ENCODE measurements at places on chromosomes 7 and 10.

DNA sequence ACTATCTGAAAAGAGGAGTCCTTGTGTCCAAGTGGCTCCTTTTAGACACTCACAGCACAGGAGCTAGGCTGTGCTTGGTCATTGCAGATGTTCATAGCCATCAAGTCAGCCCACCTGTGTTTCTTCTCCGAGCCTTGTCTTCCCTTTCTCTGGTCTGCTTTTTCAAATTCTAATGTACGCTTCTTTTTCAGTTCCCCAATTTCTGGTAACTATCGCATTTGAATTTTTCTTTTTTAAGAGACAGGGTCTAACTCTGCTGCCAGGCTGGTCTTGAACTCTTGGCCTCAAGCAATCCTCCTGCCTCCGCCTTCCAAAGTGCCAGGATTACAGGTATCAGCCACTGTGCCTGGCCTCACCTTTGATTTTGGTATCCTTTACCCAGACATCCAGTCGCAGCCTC lies 18.9 kb downstream of the APBB1IP start:
- no peak for DNase-seq

GRCh38 chr10:123599366-123599849 lies 66.7 kb upstream of the GPR26 start:
- DNase-seq = no peak

- DNase-seq = peak; percentile 96
Measured at GRCh38 chr10:51244748-51245490, 170.6 kb downstream of the PRKG1 start.

- DNase-seq = no peak
Measured at GRCh38 chr10:79128241-79128922, 59.6 kb downstream of the ZMIZ1 start.

DNA sequence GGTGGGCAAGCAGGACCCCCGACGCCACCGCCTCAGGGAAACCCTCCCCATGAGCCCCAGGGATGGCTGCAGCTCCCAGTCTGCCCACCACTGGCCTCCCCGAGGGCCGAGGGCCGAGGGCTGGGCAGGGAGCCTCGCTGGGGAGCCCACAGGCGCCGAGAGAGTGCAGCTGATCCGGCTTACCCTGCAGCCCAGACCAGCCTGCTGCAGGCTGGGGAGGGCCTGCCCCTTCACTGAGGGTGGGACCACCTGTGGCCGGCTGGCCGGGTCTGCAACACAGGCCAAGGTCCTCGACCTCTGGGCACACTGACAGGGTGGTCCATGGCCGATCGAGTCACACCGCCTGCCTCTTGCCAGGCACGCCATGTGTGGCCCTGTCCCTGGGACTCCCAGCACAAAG lies 27.3 kb upstream of the ADGRA1 start:
- DNase-seq = no peak

DNA sequence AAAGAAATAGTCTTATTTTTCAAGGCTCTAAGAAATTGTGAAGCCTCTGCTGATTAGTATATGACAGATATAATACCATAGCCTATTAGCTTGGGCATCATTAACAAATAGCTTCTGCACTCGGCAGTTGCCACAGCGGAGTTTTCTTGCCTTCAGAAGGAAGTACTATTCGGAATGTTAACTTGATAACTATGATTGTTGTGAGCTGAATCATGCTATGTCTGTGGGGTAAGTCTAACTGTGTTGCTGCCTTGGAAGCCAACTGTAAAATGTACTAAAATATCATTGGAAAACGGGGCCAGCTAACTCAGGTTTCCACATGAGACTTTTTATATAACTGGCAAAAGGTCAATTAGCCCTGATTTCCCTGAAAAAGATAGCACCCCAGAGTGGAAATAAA lies 93.2 kb downstream of the TWIST1 start:
- peak; percentile 86 for DNase-seq

DNA sequence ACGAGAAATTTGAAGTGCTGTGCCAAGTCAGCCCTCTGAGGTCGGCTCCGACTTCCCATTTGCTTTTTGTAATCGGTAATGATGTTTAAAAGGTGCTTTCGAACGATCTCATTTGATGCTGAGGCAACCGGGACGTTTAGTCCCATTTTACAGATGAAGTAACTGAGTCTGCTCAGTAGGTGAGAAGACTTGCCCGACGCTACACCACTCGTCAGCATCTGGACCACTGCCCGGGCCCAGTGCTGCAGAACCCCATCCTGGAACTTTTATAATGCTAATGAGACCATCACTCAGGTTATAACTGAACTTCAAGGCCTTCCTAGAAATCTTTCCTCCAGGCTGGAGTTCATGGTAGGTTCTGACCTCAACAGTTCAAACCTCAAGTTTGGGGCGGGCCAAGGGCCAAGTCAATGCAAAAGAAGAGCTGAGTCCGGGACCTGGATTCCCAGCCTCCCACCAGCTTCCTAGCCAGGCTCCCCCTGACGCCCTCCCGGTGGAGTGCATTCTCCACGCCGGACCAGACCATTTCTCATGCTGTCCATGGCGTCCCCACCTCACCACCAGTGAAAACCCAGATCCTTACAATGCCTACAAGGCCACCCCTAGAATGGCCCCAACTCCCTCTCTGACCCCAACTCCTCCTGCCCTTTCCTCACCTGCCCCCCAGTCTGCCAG lies 699 bp upstream of the PDLIM1 start:
- DNase-seq = no peak

GRCh38 chr10:86100581-86101061 lies 266.0 kb downstream of the GRID1 start:
- DNase-seq = peak; percentile 1

DNA sequence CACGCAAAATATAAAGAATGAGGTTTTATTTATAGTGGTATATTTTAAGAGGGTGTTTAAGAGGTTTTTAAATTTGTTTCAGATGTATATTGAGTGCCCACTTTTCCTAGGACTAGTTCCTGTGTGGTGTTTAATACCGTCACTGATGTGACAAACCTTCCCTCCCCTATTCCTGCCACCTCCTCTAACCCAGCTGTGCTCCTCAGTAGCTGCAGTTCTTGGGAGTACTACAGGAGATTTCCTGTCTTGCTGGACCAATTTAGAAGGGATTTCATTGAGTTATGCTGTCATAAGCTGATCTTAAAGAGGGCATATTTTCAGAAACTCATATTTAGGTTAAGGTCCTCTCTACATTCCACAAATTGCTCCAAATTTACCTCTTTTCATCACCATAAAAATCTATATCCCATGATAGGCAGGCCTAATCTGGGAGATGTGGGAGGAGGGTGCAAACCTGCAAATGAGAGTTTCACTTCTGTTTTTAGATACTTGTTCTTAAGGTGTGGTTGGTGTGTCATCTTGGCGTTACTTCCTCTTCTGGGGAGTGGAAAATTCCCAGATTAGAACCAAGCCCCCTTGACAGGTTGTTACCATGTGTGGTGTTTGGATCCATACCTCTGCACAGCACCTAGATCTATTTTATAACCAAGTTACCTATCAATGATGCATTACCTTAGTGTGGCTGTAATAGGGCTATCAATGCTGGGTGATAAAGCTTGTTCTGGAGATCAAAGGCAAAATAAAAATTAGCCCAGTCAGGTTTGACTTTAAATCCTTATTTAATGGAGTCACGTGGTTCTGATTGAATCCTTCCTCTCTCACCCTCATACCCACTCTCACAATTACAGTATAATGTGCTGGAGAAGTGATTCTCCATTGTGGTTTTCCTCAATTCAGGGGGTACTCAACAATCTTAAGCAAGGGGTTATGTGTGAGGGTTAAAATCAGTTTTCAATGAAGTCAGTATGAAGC lies 141.1 kb downstream of the CDK14 start:
- DNase-seq = no peak

DNA sequence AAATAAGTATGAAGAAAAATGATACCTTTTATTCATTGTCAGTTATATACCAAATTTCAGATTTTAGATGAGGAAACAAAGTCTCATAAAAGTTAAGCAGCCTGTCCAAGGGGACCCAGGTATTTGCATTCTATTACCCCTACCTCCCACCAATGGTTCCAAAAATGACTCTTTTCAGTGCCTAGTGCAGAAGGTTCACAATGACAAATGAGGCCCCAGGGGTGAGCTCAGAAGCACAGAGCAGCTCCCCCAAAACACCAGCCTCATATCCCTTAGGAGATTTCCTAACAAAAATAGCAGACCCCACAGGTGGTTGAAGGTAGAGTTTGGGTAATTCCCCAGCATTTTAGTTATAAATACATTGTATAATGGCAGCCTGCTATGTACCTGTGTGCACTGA lies 168.6 kb downstream of the REEP3 start:
- no peak for DNase-seq

DNA sequence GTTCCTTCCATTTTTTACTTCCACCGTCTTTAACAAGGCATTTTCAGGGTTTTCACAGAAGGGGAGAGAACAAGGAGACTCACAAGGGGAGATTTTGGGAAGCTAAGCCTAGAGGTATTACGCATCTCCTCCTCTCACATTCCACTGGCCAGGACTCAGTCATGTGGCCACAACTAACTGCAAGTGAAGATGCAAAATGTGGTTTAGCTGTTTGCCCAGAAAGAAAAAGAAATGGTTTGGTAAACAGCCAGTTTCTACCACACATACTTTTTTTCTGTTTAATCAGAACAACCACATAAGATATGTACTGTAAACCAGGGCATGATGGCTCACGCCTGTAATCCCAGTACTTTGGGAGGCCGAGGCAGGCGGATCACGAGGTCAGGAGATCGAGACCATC lies 21.4 kb upstream of the HELLS start:
- peak; percentile 32 for DNase-seq

DNA sequence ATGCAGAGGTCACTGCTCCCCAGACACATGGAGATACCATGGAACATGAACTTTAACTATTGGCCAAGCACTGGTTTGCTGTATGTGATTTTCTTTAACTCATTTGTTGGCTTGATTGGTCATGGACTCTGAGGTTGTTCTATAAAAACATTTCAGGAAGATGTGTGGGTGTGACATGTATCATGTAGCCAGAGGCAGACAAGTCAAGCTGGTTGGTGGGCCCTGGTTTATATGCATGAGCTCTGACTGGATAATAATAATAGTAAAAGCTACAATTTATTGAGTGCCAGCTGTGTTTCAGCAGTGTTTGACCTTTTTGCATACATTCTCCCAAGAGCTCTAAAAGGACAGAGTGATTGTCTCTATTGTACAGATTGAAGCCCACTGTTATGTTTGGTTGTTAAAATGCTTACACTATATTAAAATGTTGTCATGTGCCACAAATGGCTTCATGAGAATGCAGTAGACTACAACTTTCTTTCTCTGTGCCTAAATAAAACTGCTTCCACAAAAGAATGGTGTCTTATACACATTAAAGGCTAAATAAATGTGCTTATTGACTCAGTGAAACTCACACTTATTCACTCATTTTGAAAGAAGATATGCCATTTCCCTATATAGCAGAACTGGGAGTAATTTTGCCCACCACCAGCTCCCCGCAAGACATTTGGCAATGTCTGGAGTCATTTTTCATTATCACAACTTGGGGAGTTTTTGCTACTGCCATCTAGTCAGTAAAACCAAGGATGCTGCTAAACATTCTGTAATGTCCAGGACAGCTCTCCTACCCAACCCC lies 243.6 kb upstream of the NFE2L3 start:
- no peak for DNase-seq

GRCh38 chr10:17214971-17215781 lies 12.9 kb upstream of the VIM start:
- peak; percentile 98 for DNase-seq

- DNase-seq = no peak
Measured at GRCh38 chr10:60578217-60578616, 188.5 kb upstream of the ANK3 start.

GRCh38 chr7:152959610-152960009 lies 200.1 kb downstream of the ACTR3B start:
- no peak for DNase-seq
